ENCODE measurements at places on chromosomes 1 and 21.

DNA sequence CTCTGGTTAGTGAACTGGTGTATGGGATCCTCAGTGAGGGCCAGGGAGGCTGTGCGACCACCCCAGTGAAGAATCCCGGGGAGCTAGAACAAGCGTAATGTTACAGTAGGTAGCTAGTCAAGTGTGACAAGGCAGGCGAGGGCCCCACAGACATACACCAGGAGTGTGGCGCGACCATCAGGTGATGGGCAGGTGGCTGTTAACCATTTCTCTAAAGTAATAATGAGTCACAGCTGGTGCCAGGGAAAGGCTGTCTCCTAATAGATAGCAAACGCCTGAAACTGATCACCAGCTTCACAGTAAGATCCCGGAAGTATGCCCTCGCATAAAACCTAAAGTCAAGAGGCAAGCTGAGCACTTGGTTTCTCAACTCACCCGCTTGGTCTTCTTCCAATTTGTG, 40.5 kb upstream of the TARBP1 start:
- DNase-seq: no peak

DNA sequence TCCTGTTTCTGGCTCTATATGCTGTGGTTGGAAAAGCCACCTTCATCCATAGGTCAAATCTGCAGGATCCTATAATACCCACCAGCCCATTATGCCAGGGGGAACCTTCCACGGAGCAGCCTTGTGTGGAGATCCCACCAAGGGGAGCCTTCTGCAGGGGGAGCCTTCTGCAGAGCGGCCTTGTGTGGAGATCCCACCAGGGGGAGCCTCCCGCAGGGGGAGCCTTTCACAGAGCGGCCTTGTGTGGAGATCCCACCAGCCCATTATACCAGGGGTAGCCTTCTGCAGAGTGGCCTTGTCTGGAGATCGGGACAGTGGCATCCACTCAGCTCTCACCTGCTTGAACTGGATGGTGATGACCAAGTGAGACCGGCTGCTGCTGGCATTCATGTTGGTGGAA, 85.3 kb downstream of the SCCPDH start:
- no peak for DNase-seq

GRCh38 chr1:180927348-180927747, 14.7 kb downstream of the KIAA1614 start:
- DNase-seq: no peak

DNA sequence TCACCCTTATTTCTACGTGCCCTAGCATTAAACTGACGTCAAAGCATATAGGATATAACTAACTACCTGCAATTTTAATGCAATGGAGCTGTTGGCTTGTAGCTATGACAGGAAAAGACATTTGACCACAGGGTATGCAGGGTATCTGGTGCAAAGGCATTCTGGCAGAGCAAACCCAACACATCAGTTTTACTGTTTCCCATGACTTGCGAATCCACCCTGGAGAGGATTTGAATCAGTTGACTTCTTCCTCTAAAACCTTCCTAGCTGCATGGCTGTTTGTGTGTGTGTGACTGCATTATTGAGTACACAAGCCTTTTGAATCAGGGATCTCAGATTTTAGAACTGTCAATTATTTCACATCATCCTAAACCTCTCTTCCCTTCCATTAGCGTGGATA, 41.7 kb upstream of the SYT14 start:
- no peak for DNase-seq

DNA sequence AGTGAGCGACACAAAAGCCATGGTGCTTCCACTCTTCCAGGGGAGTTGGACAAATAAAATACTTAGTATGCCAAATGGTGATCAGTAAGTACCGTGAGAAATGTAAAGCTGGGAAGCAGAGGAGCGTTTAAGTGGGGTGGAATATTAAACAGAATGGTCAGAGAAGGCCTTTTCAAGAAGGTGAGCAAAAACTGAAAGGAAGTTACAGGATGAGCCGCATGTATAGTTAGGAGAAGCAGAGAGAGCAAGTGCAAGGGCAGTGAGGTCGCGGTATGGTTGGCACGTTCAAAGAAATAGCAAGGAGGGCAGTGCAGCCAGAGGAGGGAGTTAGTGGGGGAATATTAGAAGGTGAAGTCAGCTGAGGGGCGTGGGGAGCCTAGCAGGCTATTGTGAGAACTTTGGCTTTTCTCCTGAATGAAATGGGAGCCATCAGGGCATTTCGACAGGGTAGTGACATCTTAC, 748 bp upstream of the ATP6V0B start:
- no peak for DNase-seq
